ENCODE measurements at places on chromosomes 1 and 21. TPM values are rescaled to one million over a fixed set of nuclear protein-coding genes. Genes with fewer than 3 reads are reported as not detected.

OPRD1 gene
- 0.34 TPM for total RNA-seq

DFFA gene
- total RNA-seq, result 24.8 TPM

SPOCD1 gene
- not detected for total RNA-seq

LCE1B gene
- total RNA-seq, result not detected

ESPN gene
- 19.7 TPM for total RNA-seq

CDCA8 gene
- total RNA-seq, result 8.6 TPM

FAM78B gene
- total RNA-seq, result 3.7 TPM

DNA sequence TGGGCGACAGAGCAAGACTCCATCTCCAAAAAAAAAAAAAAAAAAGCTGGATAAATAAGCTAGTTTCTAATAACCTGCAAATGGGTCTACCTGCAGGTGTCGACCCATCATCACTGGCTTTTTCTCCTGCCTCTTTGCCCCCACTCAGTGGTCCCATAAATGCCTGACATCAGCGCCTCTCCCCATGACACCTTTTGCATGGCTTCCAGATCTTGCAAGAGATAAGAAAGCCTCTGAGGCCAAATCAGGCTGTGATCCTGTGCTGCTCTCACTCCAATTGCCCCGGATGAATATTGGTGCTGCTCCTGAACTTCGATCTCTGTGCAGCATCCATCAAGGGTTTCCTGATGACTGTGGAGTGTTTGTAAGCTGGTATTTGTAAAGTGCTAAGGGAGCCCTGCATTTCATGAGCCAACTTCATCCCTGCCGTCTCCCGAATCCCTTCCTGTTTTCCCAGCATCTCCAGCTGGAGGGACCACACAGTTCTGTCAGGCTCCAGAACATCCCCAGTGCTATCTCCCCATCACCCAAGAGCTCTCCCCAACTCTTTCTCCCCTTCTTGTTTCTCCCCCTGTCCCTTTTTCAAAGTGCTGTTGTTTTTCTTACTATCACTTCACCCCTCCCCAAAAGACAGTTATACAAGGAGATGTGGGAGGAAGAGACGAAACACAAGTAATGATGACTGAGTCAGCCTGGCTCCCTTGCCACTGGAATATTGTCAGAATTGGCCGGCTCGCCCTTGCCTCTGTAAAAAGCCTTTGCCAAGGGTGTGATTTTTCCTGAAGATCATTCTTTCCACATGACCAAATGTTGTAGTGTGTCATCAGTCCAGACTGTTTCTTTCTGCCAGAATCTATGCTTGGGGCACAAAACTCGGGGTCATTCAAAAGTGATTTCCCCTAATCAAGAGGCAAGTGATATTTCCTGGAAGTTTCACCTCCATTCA lies 2.8 kb upstream of the EFHD2 start:
- no peak for DNase-seq

GRCh38 chr1:246128494-246129069 lies 378.5 kb downstream of the SMYD3 start:
- no peak for DNase-seq

DNA sequence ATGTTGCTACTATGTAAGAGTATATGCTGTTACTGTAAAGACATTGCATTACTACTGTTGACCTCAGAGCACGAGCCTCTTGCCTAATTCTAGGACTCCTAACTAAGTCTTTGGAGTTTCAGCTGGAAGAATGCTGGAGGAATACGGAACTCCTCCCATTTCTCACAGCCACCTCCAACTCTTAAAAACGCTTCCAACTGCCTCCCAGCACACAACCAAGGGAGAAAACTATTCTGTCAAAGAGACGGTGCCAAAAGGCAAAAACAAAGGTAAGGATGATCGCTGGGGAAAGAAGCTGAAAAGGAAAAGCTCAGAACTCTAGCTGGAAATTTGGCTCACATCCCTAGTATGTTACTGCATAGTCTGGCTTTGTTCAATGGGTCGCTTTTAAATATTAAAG lies at the start of gene FMO2:
Gene FMO2 (plus strand): TSS at position 210 of the 400 bp plus-strand sequence. CDS start 414 bp downstream, outside the sequence.
- DNase-seq, result peak; percentile 8

DNA sequence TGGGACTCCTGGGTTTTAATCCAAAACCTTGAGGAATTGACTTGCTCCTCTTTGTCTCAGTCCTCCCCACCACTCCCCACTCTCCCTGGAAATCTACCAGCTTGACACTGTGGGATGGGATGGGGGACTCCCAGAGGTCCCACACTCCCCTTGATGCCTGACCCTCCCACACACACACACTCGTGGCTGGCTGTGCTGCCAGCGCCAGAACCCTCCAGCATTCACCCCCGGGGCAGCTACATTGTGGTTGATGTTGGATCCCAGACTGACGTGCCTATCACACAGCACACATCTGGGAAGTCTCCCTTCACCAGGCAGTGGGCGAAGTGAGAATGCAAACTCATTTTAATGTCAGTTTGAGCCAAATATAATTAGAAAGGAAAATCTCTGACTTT lies 10.0 kb downstream of the KIRREL1 start:
- DNase-seq, result no peak

DNA sequence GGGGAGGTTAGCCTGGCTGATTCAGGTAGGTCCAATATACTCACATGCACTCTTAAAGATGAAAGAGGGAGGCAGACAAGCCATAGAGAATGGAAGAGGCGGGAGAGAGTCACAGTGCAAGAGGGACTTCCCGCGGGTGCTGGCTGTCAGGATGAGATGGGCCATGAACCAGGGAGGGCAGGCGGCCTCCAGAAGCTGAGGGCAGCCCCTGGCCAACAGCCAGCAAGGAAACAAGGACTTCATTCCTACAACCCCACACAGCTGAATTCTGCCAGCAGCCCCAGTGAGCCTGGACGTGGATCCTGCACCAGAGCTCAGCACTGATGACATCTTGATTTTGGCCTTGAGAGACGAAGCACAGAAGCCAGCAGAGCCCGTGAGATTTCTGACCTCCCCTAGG lies 15.1 kb upstream of the B3GALT5 start:
- DNase-seq, result no peak

GRCh38 chr1:50968158-50968820 lies 1.8 kb upstream of the CDKN2C start:
- DNase-seq, result peak; percentile 86

DNA sequence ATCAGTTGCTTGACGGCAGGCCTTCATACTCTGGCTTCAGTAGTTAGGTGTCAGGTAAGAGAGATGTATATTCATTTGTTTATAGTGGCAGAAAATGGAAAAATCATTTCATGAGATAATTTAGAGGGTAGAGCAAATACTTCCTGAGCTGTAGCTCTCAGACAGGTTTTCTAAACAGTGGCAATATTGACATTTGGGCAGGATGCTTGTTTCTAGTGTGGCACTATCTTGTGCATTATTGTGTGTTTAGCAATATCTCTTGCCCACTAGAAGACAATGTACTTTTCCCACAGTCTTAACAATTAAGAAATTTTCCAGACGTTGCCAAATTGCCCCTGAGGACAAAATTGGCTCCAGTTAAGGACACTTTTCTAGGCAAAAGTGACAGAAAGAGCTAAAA lies 1143.1 kb downstream of the PLA2G4A start:
- DNase-seq, result no peak

DNA sequence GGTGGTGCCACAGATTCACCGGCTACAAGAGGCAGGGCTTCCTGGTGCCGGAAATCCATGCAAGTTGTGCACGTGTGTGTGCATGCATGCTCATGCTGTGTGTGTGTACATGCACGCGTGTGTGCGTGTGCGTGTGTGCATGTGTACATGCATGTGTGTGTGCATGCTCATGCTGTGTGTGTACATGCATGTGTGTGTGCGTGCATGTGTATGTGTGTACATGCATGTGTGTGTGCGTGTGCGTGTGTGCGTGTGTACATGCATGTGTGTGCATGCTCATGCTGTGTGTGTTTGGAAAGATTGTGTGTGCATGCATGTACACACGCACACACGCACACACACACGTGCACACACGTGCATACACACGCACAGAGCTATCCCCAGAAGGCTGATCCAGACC lies 48.9 kb downstream of the PRDM16 start:
- no peak for DNase-seq

DNA sequence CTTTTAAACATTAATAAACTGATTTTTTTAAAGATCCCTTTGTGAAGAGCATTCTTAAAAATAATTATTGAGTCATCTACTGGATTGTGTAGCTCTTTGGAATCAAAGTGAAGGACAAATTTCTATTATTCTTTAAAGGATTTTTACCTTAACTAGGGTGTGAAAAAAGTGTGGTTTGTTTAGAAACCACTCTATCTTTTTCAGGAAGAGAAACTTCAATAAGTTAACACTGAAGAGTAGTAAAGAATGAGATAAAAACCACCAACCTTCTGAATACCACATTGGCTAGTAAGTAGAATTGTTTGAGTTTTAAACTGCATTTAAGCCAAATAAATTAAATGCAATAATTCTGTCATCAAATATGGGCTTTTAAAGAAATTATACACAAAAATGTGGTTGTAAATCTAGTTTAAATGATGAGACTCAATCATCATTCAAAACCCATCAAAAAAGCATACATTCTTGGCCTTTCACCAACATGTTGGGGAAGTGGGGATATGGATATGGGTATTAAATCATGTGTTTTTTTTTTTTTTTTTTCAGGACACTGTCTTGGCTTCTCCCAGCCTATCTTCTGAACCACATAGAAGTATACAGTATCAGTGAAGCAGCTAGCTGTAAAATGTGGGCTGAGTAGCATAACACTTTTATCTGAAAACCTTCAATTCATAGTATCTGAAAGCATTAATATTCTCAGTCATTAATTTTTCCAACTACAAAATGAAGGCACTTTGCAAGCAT lies 4.8 kb downstream of the S1PR1 start:
- no peak for DNase-seq

GRCh38 chr1:14668538-14668937 lies 70.1 kb downstream of the KAZN start:
- DNase-seq, result no peak

GRCh38 chr1:178472531-178472930 lies 24.2 kb downstream of the CLEC20A start:
- no peak for DNase-seq

GRCh38 chr1:10667861-10668761 lies 128.3 kb downstream of the CASZ1 start:
- no peak for DNase-seq

GRCh38 chr1:15956150-15956549 lies 19.8 kb downstream of the ZBTB17 start:
- no peak for DNase-seq

DNA sequence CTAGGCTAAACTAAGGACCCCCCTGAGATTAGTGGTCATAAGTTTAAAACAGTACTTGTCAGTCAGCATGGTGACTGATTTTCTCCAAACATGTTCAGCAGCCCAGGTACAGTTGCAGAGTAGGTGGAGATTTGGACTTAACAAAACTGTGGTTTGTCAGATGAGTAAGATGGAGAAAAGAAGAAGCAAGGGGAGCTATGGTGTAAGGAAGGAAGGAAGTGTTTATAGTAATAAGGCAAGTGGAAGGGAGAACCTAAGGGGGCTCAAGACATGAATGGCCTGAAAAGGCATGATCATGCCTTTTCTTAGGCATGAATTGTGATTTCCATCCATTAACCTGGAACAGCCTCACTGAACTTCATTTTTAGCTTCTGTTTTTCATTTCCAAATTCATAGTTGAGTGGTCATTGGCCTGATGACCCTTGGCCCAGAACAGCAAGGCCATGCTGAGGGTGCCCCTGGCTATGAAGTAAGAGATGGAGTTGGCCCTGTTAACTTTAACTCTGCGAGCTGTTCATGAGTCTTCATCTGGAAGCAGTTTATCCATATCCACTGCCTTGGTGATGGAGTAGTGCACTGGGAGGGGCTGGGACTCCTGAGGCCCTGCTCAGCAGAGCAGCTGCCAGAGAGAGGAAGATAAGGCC lies 60.7 kb downstream of the LRRC8D start:
- no peak for DNase-seq

DNA sequence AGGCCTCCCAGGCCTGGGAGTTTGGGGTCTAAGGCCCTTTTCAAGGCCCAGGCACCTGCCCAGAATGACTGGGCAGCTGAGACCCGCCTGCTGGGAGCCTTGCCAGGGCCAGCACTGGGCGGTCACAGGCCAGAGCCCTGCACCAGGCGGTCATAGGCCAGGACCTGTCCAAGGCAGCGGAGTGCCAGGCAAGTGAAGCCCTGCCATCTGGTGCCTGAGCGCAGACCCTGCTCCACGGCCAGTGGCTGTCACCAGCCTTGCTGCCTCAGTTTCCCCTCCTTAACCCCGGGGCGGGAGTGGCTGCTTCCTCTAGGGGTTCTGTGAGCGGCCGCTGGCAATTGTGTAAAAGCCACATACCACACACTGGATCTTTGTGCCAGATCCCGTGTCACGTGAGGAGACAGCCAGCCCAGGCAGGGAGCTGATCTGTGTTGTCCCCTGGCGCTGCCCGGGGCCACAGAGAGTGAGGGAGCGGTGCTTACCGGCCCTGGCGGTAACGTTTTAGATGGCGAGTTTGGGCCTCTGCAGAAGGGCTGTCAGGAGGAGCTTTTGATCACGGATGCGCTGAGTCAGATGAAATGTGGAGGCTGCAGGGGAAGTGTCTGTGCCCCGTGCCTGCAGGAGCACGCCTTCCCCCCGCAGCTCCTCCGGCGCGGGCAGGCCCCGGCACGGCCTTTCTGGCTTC lies 4.6 kb downstream of the COL18A1 start:
- peak; percentile 49 for DNase-seq

DNA sequence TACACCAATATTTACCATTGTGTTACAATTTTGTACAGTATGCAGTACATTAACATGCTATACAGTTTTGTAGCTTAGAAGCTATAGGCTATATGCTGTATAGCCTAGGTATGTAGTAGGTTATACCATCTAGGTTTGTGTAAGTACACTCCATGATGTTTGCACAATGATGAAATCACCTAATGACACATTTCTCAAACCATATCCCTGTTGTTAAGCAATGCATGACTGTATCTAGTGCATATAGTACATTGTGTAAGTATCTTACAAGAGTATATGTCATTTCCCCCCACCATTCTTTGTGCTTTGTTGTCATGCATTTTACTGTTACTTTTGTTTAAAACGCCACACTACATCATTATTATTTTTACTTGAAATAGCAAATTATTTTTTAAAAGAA lies 65.7 kb upstream of the RNF11 start:
- no peak for DNase-seq

- DNase-seq, result peak; percentile 39
These were observed 49.7 kb downstream of the MDM4 start for GRCh38 chr1:204565617-204566582.

- no peak for DNase-seq
These were observed 26.6 kb upstream of the SOX13 start for GRCh38 chr1:204046346-204046745.

GRCh38 chr1:57518496-57518895 lies 94.6 kb upstream of the DAB1 start:
- no peak for DNase-seq

- DNase-seq, result no peak
These were observed 56.1 kb downstream of the MEF2D start for GRCh38 chr1:156444407-156445001.
